ENCODE measurements at places on chromosomes 16 and 17.

GRCh38 chr17:50691550-50692447, 15.9 kb downstream of the ANKRD40 start:
- no peak for DNase-seq

DNA sequence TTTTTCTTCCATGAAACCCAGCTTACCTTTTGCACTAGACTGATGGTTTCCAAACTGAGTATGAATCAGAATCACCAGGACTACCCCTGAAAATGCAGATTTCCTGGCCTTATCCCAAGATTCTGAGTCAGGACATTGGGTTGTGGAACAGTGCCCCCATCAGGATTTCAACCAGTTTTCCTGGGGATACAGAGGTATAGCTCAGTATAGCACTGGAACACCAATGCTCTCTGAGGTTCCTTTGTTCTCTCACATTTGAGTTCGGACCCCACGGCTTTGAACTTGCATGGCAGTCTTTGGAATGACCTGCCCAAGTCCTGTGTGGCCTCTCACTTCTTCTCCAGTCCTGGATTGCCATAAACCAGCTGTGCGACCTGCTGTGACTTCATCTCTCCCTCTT, 12.8 kb upstream of the CCL8 start:
- peak; percentile 94 for DNase-seq

GRCh38 chr16:86074651-86075487, 175.9 kb downstream of the IRF8 start:
- no peak for DNase-seq

DNA sequence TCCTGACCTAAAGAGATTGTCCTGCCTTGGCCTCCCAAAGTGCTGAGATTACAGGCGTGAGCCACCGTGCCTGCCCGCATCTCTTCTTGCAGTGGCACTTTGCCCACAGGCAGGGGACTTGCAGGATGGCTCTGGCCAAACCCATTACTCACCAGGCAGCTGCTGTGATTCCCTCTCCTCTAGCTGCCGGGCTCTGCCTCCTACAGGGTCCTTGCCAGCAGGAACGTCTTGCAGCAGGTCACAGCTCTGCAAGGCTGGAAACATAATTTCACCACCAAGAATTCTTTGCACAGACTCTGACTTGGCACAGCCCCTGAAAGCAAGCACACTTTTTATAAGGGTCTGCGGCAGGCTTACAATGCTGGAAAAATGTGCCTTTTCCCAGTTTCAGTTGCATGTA, 20.3 kb downstream of the COX4I1 start:
- peak; percentile 14 for DNase-seq

GRCh38 chr17:489758-490329, 137.2 kb upstream of the RPH3AL start:
- DNase-seq, result peak; percentile 45

DNA sequence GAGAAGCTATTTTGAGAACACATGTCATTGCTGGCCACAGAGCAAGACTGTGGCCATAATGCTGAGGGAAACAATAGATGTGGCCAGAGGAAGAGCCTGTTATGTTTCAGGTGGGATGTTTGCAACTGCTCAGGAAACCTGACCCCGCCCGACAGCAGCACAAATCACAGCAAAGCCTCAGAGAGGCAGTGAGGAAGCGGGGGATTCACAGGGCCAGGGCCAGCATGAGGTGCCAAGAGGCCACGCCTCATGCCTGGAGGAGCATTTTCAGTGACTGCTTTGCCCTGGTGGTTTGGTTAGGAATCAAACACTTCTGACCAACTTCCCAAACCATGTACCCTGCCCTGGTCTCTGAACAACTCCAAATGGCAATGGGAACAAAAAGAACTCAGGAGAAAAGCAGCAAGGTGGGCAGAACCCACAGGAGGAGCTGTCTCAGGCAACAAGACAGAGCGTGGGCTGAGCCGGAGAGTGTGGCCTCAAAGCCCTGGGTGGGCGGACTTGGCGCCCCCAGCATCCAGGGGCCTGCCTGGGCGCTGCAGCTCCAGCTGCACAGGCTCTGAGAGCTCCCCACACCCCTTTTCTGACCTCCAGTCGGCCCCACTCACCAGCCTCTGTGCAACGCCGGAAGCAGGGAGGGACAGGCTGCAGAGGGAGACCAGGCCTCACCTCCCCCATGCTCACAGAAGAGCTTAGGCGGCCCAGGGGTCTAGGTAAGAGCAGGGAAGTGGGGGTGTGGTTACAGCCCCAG, 20.6 kb downstream of the HIC1 start:
- no peak for DNase-seq

- no peak for DNase-seq
Measured at GRCh38 chr17:81164371-81165245, 699 bp upstream of the PVALEF start.

- DNase-seq, result no peak
Measured at GRCh38 chr17:8628609-8629169, 1.8 kb downstream of the MYH10 start.

DNA sequence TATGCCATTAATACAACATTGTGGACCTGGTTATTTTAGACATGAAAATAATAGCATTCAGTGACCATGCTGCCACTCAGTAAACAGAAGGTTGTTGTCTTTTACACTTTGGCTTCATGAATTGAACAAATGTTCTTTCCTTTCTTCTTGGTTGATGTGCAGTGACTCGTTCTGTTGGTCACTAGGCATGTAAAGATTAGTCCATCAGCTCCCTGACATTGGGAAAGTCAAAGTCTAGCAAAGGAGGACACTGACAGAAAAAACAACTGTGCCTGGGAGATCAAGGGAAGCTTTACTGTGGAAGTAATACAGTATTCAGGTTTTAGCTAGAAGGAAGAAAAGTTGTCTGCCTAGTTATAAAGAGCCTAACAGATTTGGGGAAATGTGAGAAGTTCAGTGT, 6.9 kb downstream of the KCNJ16 start:
- DNase-seq, result no peak

GRCh38 chr17:36934144-36934691, 3.1 kb upstream of the LHX1 start:
- DNase-seq, result no peak

GRCh38 chr17:65902831-65903522, 289.0 kb downstream of the CEP112 start:
- DNase-seq, result no peak

- peak; percentile 20 for DNase-seq
Measured at GRCh38 chr16:75138636-75139035, 9.7 kb upstream of the ZFP1 start.

Data from cardiac fibroblast (primary cell).